ENCODE measurements at places on chromosomes 4 and X.

GRCh38 chr4:184448821-184449220 lies 25.5 kb downstream of the IRF2 start:
- DNase-seq = no peak

DNA sequence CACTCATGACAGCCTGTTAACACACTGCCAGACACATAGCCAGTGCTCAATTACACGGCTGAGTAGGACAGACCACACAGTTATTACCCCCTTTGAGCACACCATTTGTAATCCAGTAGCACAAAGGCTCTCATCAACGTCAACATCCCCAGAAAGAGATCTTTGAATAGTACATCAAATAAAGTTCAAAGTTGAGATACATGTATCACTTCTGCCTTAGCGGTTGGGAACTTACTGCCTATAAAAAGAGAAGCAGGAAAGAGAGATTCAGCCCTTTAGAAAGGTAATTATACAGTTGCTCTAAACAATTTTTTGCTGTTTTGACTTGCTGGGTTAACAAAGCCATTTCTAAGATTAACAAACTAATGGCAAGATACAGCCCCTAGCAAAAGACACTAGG lies 16.2 kb downstream of the ANXA5 start:
- DNase-seq = no peak

DNA sequence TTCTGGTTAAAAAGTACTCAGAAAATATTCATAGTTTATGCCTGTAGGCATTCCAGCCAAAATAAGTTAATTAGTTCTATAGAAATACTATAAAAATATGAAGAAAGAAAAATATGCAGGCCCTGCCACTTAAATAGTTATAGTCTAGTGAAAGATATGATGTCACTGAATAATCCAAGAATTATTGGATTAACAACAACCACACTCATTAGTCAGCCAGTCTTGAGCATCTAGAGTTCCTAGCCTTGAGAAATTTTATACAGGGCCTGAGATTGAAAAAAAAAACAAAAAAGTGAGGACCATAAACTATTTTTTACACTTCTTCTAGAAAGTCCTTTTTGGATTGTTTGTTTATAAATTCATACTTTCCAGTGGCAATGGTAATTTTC lies 823.0 kb downstream of the FAT4 start:
- DNase-seq = no peak

- DNase-seq = no peak
Measured at GRCh38 chr4:38230121-38230801, 270.1 kb downstream of the PTTG2 start.

GRCh38 chr4:139282065-139282720 lies 2.2 kb upstream of the MGARP start:
- no peak for DNase-seq

DNA sequence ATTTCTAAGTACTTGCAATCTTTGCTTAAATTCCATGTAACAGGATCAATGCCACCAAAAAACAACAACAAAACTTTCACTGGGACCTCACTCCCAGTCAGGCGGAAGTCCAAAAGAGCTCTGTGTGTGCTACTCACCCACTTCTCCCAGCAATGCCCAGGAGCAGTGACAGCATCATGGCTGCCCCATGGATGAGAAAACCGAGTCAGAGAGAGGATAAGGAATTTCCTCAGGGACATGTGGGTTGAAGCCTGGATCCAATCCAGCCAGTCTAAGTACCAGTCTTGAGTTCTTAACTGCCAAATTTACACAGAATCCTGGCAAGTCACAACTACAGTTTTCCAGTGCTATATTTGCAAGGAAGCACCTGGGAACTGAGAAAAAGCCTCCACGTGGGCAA lies 64.5 kb downstream of the STX18 start:
- DNase-seq = no peak

- DNase-seq = no peak
Measured at GRCh38 chrX:72477781-72478181, 94.9 kb downstream of the HDAC8 start.

DNA sequence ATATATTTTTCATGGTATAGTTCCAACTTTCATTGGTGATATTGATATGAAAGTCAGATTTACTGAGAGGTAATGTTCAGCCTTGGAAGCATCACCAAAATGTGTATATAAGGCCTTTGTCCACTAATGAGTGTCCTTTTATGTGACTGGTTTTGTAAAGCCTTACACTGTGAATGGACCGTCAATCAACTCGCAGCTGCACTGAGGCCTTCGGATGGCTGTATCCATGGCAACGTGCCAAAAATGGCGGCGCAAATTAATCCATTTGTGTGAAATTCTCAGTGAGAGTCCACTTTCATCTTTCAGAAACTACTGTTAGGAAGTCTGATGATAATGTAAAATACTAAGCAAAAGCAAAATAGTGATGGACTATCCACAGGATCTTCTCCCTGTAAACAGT lies 131.7 kb downstream of the SPCS3 start:
- no peak for DNase-seq

GRCh38 chr4:98604723-98605122 lies 53.7 kb downstream of the TSPAN5 start:
- no peak for DNase-seq

- no peak for DNase-seq
Measured at GRCh38 chr4:48197643-48198237, 63.7 kb upstream of the TXK start.
